ENCODE measurements at places on chromosomes 2 and 18.

DNA sequence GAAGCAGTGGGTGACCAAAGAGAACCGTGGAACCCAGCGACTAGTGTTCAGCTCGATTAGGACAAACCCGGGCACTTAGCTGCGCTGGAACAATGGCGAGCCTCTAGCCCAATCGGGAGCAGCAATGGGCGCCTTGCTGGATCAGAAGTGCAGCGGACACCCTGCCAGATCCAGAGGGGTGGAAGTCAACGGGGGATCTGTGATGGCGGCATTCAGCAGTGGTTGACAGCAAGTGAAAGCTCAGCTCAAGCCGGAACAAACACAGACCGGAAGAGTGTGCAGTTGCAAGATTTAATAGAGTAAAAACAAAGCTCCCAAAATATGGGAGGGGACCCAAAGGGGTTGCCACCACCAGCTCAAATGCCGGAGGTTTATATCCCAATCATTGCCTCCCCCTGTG is 478.7 kb upstream of the REG3G start:
- DNase-seq: no peak

DNA sequence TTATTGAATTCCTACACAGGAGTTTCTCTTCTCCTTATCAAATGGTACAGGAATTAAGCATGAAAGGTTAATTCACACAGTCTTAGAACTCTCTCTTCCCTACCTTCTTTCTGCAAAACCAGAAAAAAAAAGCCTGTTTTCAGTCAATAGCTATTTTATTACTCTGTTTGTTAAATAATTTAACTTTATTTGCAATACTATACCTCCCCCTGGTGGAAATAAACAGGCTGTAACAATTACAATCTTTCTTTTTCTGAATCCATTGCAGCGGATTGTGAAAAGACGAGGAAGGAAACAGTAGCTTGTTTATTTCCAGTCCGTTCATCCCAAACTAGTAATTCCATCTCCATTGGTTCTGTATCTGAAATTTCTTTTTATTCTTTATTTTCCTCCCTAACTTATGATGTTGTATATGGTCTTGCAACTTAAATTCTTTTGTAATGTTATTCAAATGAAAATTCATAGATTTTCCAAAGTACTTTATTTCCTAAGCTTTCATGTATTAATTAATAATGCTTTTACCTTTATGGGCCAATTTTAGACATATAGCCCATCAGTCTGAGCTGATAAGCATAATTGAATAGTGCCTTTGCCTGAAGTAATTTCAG is 165.2 kb downstream of the SH3BP4 start:
- DNase-seq: no peak

DNA sequence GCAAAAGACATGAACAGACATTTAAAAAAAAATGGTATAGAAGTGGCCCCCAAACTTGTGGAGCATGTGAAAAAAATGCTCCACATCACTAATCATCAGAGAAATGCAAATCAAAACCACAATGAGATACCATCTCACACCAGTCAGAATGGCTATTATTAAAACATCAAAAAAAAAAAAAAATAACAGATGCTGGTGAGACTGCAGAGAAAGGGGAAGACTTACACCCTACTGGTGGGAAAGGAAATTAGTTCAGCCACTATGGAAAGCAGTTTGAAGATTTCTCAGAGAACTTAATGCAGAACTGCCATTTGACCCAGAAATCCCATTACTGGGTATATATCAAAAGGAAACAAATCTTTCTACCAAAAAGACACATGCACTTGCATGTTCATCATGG is 164.8 kb downstream of the RIT2 start:
- no peak for DNase-seq

- no peak for DNase-seq
These were observed 228.3 kb upstream of the SETBP1 start for GRCh38 chr18:44452346-44452745.

DNA sequence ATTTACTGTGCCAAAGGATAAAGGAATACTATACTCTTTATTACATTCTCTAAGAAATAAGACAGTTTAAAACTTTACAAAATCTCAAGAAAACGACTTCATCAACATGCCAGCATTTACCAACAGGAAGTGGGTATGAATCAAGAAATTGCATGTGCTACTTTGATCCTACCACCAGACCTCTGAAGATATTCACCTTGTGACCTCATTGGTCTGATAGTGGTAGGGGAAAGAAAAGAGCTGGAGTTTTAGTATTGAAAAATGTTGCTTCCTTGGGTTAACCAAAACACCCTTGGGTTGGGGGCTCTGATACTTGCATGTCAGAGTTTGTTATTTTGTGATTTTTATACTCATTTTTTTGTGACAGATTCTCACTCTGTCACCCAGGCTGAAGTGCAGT is 84.1 kb upstream of the LPIN2 start:
- DNase-seq: no peak

DNA sequence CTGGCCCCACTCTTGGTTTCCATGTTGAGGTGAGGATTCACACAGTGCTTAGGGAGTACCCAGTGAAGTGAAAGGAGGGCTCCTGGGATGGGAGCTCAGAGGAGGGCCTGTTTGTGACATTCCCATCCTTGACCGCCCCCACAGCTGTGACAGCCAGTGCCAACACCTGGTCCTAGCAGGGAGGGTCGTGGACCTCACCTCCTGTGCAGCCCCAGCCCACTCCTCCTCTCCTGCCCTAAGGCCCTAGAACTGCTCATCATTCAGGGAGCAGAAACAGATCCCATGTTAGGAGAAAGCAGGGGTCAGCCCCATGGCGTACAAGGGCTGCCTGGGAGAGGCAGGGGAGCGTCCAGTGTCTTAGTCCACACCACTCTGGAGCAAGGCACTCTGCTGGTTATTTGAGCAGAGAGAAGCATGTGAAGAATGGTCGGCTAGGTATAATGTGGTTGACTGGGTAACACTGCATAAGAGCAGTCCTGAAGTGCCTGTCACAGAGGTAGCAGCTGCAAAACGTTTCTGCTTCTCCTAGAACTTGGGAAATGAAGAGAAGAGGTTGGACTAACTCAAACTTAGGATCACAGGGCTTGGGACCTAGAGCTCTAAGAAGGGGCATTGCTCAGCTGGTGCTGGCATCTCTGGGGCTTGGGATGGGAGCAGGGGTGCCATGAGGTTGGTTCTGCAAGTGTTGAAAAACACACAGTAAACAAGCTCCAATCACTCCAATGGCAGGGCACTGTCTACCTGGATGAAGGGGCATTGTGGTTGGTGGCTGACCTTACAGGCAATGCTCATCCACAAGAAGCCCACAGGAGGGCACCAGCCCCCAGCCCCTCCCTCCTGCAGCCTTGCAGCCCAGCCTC is 55.6 kb downstream of the FAM168B start:
- DNase-seq: no peak

GRCh38 chr2:201262718-201263117 is 2.4 kb downstream of the CASP8 start:
- DNase-seq: peak; percentile 35

DNA sequence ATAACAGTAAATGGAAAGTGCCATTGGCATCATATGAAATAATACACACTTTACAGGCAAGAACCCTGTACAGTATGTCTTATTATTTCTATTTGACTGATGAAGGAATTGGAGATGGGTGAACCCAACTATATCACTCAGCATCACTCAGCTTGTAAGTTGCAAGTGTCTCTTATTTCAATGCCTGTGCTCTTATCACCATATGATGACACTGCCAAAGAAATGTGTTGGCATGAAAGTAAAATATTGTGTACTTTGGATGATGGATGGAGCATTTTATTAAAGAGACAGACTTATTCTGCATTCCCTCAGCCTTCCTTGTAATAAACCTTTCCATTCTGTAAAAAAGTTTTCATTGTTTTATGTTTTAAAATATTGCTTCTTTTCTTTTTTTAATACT is 927.5 kb upstream of the VRK2 start:
- DNase-seq: no peak

DNA sequence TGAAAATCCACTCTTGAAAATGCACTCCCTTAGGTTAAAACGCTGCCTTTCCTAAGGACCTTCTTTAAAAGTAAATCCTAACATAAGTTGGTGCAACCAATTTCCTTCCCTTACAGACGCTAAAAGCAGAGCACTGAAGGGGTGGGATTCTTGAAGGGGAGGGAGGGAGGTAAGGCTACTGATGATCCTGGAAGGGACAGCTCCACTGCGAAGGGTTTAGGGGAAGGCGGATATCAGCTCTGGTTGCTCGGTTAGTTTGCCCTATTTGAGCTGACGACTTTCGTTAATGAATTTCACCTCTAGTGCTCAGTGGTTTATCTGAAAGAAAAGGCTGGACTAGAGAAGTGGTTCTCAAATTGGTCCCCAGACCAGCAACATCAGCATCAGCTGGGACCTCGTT is 49.7 kb upstream of the SIGLEC15 start:
- no peak for DNase-seq

DNA sequence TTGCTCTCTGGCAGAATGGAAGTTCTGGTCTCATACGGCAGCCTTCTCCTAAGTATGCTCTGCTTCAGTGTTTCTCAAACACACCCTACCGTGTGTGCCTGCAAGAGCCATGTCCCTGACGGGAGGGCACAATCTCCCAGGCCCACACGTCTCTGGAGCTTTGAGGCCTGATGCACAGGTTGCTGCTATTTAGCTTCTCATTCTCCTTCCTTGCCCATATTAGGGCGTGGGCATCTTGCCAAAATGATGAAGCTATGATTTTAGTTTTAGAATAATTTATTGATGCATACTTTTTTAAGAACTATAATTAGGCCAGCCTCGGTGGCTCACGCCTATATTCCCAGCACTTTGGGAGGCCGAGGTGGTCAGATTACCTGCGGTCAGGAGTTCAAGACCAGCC is 107.9 kb downstream of the RNF144A start:
- no peak for DNase-seq

DNA sequence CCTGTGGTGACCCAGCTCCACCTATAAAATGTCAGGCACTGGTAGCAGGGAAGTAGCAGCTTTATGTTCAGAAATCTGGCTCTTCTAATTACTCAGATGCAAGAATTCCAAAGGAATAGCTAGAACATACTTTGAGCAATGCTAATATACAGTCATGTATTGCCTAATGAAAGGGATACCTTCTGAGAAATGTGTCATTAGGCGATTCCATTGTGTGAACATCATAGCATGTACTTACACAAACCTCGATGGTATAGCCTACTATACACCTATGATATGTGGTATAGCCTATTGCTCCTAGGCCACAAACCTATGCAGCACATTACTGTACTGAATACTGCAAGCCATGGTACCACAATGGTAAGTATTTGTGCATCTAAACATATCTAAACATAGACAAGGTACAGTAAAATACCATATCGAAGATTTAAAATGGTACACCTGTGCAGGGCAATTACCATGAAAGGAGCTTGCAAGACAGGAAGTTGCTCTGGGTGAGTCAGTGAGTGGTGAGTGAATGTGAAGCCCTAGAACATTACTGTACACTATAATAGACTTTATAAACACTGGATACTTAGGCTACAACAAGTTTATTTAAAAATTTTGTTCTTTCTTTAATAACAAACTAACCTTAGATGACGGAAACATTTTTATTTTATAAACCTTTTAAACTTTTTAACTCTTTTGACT is 50.3 kb upstream of the ETAA1 start:
- no peak for DNase-seq

DNA sequence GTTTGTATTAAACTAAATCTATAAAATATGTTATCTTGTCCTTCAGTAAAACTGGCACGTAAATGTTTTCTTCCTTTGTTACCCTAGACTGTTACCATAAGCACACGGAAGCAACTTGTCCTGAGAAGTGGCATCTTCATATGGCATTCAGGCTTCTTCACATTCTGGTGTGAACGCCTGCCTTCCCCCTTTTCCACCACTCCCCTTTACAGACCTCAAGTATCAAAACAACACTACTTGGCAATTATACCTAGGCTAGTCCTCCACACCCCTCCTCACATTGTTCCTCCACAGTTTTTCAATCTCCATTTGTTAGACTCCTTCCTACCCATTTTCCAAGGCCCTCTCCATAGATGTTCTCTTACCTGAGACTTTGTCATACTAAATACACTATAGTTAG is 2.9 kb downstream of the MEX3C start:
- DNase-seq: no peak

DNA sequence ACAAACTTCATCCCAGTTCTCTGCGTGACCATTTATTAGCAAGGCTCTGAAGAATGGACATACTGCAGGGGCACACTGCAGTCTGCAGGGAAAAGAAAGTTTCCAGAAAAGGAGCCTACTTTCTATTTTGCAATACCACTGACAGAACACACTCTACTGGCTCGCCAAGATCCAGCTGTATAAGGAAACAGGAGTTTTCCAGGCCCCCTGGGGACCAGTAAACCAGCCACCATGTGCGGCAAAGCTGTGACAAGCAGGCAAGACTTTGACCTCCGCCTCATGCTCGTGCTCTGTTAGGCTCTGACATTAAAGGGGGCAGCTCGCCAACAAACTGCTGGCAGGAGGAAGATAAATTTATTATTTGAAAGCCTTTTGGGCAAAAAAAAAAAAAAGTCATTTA is 67.3 kb downstream of the CCBE1 start:
- no peak for DNase-seq

DNA sequence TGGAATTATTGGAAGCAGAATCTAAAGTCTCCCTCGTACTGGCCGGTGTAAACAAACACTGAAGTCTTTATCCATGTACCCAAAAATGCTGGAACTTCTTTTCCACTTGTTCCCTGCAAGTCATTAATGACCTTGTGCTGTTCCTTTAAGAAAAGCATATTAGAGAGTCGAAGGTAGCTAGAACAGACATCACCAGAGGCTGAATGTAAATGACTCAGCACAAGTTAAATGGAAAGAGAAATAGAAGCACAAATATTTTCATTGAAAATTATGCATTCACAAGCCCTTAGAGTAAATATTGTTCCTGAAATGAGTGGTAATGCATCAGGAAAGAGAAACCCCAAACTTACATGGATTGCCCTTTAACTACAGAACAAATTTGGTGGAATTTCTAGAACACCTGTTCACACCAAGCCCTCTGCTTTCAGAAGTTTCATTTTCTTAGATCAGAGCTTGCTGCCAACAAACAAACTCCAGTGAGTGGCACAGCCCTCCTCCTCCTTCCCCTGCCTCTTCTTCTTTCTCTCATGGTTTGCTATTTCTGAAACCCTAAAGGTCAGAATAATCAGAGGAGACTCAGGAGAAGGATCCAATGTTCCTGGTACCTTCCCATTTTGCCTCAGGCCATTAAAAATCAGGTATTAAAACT is 264.3 kb downstream of the TXNL1 start:
- no peak for DNase-seq

DNA sequence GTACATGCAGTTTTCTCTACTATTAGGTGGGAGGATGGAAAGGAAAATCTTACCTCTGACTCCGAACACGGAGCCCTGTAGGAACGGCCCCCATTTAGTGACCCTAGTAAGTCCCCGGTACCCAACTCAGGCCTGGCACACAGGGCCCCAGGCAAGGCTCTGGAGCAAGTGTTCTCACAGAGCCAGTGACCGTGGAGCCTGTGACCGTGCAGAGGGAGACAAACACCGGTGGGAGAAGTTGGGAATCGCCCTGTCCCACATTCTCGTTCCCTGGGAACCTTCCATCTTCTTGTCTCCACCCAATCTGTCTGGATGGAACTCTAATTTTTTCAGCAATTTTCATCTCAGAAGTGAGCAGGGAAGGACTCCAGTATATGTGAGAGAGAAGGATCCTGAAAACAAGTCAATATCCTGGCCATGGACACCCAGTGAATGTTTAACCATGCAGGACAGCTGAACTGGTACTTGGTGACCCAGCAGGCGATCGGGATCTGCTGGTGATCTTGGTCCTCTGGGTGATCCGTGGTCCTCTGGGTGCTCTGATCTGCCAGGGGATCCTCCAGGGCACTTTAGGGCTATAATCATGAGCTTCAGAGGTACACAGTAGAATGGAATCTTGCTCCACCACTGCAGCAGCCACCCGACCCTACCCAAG is 348.6 kb upstream of the ID2 start:
- DNase-seq: no peak

GRCh38 chr2:203719456-203720410 is 13.3 kb downstream of the CD28 start:
- no peak for DNase-seq
